ENCODE measurements at places on chromosomes 7 and 10.
A peak's percentile ranks its signal among the peaks of the same experiment; 100 is the strongest.

- DNase-seq = no peak
These were observed 149.7 kb downstream of the WNT2 start for GRCh38 chr7:117173035-117173770.

DNA sequence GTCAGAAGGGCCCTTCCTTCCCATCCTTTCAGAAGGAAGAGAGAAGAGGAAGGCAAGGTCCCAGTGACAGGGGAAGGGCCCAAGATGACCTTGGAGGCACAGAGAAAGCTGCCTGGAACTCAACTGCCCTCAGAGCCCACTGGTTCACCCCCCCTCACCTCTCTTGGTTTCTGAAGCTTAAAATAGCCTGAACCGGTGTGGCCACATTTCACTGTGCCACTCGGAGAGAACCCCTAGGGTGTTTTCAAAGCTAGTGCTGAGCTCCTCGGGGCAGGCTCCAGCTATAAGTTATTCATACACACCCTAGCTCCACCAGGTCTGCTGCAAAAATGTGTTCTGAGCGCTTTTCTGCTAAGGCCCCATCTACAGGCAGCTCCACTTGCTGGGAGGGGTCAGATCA, 60.9 kb upstream of the ADRB1 start:
- DNase-seq = no peak

DNA sequence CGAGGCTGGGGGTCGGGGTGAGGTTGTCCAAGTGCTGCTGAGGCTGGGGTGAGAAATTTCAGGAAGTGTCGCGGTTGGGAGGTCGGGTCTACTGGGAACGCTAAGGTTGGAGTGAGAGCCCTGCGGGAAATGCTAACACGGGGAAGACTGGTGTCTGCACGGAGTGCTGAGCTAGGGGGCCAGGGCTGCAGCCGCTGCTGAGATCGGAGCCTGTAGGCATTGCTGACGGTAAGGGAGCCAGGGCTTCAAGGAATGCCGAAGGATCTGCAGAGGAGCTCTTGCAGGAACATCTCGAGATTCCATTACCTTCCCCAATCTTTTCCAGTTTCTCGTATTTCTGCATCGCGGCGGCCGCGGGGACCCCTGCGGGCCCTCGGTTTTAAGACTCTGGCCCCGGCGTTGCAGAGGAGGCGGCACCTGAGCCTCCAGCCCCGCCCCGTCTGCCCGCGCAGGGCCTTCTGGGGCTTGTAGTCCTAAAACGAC, at the start of gene CDK5:
Gene CDK5 (minus strand): TSS at position 392 of the 483 bp plus-strand sequence. CDS start 49 bp downstream, at position 343.
- DNase-seq = peak; percentile 72

DNA sequence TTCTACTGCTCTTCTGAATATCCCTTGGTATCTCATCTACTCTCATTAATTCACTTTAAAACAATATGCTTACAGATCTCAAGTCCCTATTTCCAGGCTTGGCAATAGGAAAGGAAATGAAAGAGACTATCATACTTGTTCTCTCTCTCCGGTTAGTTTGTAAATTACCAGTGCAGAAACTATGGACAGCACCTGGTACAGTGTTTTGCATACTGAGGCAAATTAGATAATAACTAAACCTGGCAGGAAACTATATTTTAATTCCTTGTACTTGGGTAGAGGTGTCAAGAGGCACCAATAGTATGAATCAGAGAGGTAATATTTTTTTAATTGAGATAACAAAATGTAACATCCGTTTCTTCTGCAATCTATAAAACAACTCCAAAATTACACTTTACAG, 97.7 kb upstream of the TMEM196 start:
- DNase-seq = no peak

DNA sequence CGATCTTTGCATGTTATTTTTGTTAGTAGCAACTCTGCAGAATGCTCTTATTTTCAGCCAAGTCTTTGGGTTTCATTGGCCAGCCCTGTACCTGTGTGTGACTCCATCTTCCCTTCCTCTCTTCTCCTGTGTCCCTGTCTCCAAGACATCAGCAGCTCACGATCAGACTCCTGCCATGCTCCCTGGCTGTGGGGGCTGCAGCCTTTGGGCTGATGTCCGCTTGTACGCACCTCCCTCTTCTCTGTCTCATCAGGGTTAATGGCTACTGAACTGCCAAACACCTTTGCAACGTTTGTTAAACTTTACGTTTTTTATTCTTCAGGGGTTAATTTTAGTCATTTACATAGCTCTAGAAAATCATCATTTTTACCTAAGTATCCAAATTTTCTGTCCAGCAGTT, 103.5 kb upstream of the RET start:
- no peak for DNase-seq

GRCh38 chr10:50310560-50311174, 59.4 kb upstream of the ASAH2 start:
- DNase-seq = no peak

- DNase-seq = peak; percentile 96
These were observed 23.4 kb upstream of the DPYSL4 start for GRCh38 chr10:132163278-132163765.

DNA sequence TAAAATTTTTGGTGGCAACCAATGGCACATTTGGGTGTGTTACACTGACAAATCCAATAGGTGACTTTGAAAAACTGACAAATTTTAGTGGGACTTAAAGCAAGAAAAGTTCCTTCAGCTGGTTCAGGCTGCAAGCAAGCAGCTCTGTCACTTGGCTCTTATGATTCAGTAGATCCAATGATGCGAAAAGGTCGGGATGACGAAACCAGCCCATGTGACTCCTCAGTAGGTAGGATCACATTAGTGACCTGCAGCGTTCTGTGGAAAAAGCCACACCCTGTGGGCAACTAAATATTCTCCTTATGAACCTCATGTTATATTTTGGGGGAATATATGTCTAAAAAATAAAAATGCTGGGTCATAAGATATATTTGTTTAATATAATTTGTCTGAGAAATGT, 13.3 kb upstream of the TSGA13 start:
- no peak for DNase-seq

GRCh38 chr10:30057421-30057841, 2.0 kb downstream of the JCAD start:
- no peak for DNase-seq

DNA sequence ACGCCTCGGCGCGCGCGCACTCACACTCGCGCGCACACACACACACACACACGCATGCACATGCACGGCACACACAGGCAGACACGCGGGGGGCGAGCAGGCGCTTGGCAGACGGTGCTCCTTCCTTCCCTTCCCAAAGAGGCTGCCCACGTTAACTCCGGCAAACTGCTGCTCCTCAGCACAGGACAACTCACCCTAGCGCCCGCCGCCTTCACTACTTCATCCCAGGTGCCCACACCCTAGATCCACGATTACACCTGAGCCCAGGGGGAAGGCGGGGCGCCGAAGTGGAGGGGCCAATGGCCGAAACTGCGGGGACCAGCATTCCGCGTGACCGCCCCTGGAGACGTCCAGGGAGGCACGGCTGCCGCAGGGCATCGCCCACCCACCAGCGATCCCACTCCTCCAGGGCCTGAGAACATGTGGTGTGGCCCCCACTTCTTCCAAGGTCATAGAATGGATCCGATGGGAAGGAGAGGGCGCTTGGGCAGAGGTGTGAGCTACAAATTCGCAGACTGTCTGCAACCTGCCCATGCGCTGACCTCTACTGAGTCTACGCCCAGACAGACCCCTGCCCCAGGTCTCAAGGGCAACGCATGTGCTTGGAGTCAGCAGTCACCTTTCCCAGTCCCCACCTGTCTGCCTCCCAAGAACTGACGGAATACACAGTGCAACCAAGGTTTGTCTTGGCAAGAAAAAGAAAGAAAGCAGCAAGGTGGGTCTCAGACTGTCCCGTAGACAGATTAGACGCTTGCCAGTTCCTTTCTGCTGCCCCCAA, 74.6 kb downstream of the CALN1 start:
- peak; percentile 60 for DNase-seq

GRCh38 chr7:20021831-20022230, 195.4 kb downstream of the MACC1 start:
- no peak for DNase-seq

DNA sequence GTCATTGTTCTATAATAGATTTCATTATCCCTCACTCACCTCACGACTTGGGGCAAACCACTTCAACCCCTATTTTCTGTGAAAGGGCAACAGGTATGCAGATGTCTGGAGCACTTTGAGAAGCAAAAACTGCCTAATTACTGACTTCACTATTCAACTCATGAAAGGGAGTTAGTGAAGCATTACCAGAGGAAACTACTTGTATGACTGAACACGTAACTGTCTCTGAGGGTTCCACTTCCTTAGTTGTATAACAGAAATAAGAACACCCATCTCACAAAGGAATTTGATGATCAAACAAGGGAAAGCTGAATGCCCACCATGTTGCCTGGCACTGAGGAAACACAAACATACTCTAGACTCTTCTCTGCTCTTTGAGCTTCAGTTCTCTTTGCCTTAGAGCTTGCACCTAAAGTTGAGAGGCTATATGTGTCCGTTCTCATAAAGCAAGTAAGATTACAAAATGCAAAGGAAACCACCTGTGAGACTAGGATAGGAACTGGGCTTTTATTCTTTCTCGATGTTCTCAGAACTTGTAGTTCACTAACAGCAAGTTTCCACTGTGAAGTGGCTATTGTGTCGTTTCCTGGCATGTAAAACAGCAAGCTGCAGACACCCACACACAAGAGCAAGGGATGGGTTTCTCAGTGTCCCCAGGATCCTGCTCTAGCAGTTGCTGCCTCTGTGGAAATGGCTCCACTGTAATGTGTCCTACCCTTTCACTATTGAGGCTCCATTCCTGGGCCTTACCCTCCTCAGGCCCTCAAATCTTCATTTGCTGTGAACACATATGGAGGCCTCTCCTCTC, 2.6 kb downstream of the TMEM243 start:
- DNase-seq = no peak

DNA sequence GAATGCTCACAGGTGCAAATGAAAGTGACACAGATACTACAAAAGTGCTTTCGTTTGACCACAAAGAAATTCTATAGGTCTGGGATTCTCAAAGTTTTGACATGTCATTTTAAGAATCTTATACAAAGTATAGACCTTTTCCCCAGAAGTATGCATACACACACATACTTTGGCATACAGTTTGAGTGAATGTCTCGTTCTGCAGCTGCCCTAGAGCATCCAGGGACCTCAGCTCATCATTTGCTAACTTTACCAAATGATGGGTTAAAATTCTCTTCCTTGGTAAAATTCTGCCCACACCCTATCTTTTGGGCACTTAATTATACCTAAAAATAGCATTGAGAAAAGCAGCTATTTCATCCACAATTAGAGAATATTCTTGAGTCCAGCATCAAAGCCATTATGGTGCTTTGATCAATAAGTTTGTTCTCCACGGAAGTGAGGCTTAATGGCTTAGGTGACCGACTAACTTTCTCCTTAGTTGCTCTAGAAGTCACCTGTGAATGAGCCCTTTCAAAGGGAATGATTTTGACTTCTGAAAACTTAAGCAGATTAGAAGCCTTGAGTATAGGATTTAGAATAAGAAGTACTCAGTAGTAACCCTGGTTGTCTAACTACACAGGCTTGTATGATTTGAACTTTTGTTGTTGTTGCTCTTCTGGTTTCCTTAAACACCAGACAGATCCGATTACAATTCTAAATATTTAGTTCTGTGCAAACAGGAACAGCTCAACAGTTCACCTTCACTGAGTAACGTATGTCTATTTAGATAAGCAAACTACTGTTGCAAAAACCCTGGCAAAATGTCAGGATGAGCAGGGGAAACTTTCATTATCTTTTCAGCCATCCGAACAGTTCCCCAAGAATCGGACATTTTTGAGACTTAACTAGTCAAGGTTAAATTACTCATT, 70.6 kb downstream of the CNNM2 start:
- DNase-seq = no peak

- DNase-seq = no peak
These were observed 1.4 kb downstream of the SCD start for GRCh38 chr10:100348389-100348927.

- DNase-seq = peak; percentile 93
These were observed 178.3 kb downstream of the CDCA7L start for GRCh38 chr7:21767300-21767900.

DNA sequence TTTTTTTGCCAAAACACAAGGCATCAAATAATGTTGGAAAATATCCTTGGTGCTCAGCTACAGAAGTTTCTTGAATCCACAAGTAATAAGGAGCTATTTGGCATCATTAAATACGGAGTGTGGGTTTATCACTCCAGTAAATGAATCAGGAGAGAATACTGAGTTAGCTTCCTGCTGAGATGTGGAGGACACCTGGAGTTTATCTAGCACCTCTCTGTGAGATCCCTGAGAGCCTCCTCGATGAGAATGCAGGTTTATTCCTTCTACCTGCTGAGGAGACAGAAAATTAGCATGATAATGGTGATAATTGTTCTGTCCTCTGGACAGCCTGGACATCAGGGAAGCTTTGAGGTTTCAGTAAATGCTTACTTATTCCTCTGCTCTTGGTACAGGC, 40.5 kb downstream of the NRG3 start:
- peak; percentile 2 for DNase-seq

DNA sequence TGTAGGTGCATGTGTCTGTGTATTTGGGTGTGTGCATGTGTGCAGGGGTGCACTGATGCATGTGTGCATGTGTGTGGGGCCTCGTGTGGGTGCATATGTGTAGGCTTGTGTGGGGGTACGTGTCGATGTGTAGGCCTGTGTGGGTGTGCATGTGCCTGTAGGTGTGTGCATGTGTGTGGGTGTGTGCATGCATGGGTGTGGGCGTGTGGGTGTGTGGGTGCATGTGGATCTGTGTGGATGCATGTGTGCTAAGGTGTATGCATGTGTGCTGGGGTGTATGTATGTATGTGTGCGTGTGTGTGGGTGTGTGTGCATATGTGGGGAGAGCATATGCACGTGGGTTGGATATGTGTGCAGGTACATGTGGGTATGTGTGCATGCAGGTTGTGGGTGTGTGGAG, 73.2 kb downstream of the NKX6-2 start:
- no peak for DNase-seq

- DNase-seq = no peak
These were observed 1.2 kb downstream of the SFRP4 start for GRCh38 chr7:37915438-37915837.

DNA sequence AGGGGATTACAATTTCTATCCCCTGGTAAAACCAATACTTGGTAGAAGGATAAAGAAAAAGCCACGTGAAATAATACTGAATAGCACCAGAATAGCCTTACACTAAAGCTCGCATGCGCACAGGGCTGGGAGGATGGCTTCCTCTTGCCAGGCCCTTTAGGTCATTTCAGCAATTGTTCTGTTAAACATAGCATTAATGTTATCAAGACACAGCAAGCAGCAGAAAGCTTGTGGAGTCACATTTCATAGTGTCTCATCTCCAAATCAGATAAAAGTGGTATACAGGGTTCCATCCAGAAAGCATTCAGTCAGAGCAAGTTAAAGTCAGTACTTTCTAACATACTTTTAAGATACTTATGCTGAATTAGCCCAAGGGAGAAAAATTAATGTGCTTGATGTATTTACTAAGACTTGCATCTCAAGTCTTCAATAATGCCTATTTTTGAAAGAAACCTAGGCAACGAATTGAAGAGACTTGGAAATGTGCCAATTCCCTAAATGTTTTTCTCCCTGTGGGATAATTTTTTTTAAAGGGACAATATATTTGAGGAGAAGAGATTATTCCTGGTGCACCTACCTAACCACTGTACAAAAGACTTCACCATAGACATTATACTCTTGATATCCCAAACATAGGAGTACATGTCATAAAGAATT, 14.3 kb upstream of the NPM3 start:
- DNase-seq = no peak

- no peak for DNase-seq
These were observed 39.1 kb downstream of the SIRT1 start for GRCh38 chr10:67923551-67923950.

GRCh38 chr7:45054442-45054841, 34.3 kb downstream of the NACAD start:
- no peak for DNase-seq
